Coronary artery (tissue), 2 donors: ENCODE measurements at places on chromosomes 13 and 19.

DNA sequence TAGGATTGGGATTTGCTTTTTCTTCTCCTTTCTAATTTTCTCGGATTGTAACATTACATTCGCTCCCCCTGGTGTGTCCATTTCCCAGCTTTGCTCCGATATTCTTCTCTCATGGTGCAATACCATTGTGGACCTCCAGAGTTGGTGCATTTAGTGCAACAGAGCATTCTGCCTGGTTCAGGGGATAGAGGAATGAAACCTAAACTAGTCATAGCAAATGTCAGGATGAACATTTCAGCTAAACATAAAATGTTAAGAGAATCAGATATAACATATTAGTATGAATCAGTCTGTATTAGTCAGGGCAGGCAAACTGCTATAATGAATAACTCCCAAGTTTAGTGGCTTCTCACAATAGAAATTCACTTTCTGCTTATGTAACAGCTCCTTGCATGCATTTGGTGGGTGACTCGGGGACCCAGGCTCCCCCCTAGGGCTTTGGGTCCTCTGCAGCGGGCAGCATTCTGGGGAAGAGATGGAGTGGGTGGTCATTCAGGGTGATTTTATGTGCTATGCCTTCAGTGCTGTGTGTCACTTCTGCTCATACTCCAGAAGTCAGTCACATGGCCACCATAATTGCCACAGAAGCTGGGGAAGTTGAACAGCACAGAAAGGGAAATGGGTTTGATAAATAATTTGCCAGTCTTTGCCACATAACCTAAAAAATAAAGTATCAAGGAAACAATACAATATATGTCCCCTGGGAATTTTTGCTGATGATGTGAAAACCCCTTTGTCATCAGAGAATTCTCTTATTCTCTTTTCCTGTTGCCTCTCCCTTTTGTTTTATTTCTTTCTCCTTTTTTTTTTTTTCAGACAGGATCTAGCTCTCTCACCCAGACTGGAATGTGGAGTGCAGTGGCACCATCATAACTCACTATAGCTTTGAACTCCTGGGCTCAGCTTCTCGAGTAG is 111.0 kb downstream of the HSPH1 start:
- no peak for DNase-seq

DNA sequence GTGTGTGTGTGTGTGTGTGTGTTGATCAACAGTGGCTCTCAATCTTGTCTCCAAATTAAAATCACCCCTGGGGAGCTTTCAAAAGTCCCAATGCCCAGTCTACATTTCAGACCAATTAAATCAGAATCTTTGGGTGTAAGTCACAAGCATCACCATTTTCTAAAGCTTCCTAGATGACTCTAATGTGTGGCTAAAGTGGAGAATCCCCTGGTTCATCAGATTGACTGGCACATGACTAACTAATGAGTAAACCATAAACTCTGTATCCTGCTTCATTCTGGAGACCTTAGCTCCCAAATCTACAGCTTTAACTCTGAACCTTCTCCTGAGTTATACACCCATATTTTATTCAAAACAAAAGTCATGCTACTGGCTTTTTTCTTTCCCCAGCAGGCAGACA is 131.3 kb downstream of the SUCLA2 start:
- DNase-seq, result no peak

GRCh38 chr13:46179491-46179908 is 2.5 kb downstream of the LCP1 start:
- no peak for DNase-seq

DNA sequence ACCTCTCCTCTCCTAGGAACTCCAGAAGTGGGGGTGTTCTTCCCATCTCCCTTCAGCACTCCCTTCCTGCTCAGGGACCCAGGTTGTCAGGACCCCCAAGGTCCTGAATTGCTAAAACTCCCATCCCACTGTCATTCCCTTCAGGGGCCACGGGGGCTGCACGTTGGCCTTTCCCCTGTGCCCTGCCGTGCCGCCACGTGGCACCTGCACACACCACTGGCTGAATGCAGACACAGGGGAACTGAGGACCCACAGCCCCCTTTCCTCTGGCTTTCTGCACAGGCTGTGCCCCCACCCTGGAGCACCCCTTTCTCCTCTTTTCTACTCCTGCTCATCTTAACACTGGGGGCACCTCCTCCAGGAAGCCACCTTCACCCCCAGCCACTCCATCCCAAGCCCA is 9.0 kb downstream of the SHANK1 start:
- DNase-seq, result no peak

GRCh38 chr19:10826846-10827245 is 9.2 kb downstream of the TMED1 start:
- DNase-seq, result no peak

- DNase-seq, result no peak
These were observed 8.1 kb downstream of the RPS9 start for GRCh38 chr19:54208784-54209057.

GRCh38 chr13:48808683-48809082 is 155.0 kb downstream of the CYSLTR2 start:
- DNase-seq, result no peak

GRCh38 chr19:45243144-45243732 is 2.0 kb downstream of the EXOC3L2 start:
- DNase-seq, result no peak
